Psoas muscle (tissue), 8 donors: ENCODE measurements at places on chromosomes 5 and 9. TPM values are rescaled to one million over a fixed set of nuclear protein-coding genes. Genes with fewer than 3 reads are reported as not detected.

Gene ZNF883
- 1.4 TPM for polyA plus RNA-seq

Gene SPINK13
- not detected for polyA plus RNA-seq

Gene EIF4E1B
- 0.62 TPM for polyA plus RNA-seq

Gene MPDZ
- 9.3 TPM for polyA plus RNA-seq

Gene PGM5
- polyA plus RNA-seq = 11.7 TPM

Gene PPP3R2
- polyA plus RNA-seq = not detected

Gene OR1Q1
- not detected for polyA plus RNA-seq

Gene APBB3
- 4.3 TPM for polyA plus RNA-seq

Gene EQTN
- polyA plus RNA-seq = not detected

Gene SEMA6A
- polyA plus RNA-seq = 1.1 TPM

Gene STKLD1
- 0.46 TPM for polyA plus RNA-seq

Gene RORB
- 0.03 TPM for polyA plus RNA-seq

Gene BARX1
- not detected for polyA plus RNA-seq

Gene PRKAA1
- 14.2 TPM for polyA plus RNA-seq

Gene ARID3C
- polyA plus RNA-seq = not detected

Gene CCDC187
- not detected for polyA plus RNA-seq

Gene CCDC180
- 0.57 TPM for polyA plus RNA-seq

Gene BTNL3
- not detected for polyA plus RNA-seq

Gene GABRB2
- polyA plus RNA-seq = 0.14 TPM

Gene DNAH5
- 0.07 TPM for polyA plus RNA-seq

Gene KCNN2
- 0.57 TPM for polyA plus RNA-seq

Gene DND1
- 0.61 TPM for polyA plus RNA-seq

Gene SLC6A7
- not detected for polyA plus RNA-seq

Gene DRD1
- 0.01 TPM for polyA plus RNA-seq

Gene CARTPT
- not detected for polyA plus RNA-seq

Gene NUP214
- polyA plus RNA-seq = 14.2 TPM

Gene C9orf153
- 0.22 TPM for polyA plus RNA-seq

Gene CD72
- 0.68 TPM for polyA plus RNA-seq

Gene NCS1
- polyA plus RNA-seq = 3.8 TPM

Gene VPS13A
- 3.3 TPM for polyA plus RNA-seq

Gene TXNDC8
- polyA plus RNA-seq = not detected

Gene GDA
- 0.16 TPM for polyA plus RNA-seq

Gene PDE6A
- 0.15 TPM for polyA plus RNA-seq

Gene OR13C3
- not detected for polyA plus RNA-seq

Gene CAVIN4
- 25.6 TPM for polyA plus RNA-seq

Gene PCDHB16
- polyA plus RNA-seq = 0.34 TPM

Gene ACSL6
- polyA plus RNA-seq = 0.46 TPM

Gene PRLR
- polyA plus RNA-seq = 0.03 TPM

Gene ENTPD2
- polyA plus RNA-seq = 0.17 TPM

Gene SYK
- polyA plus RNA-seq = 0.52 TPM

Gene LCN2
- 0.69 TPM for polyA plus RNA-seq

Gene SLC22A4
- polyA plus RNA-seq = 5.6 TPM

Gene UCK1
- 37.8 TPM for polyA plus RNA-seq

Gene KIF12
- polyA plus RNA-seq = 0.04 TPM

Gene RGMB
- polyA plus RNA-seq = 8.2 TPM

Gene SLC6A3
- polyA plus RNA-seq = not detected

Gene PLAC8L1
- 0.52 TPM for polyA plus RNA-seq

Gene SLU7
- polyA plus RNA-seq = 76.0 TPM

Gene SERINC5
- 0.70 TPM for polyA plus RNA-seq

Gene NTRK2
- 1.4 TPM for polyA plus RNA-seq

Gene SLCO6A1
- polyA plus RNA-seq = not detected

Gene KIF20A
- 0.14 TPM for polyA plus RNA-seq

Gene FOXI1
- polyA plus RNA-seq = not detected

Gene TMEM250
- 49.5 TPM for polyA plus RNA-seq

Gene IER5L
- 3.0 TPM for polyA plus RNA-seq

Gene SHISAL2B
- polyA plus RNA-seq = not detected

Gene RLN1
- polyA plus RNA-seq = 0.06 TPM

Gene PPP2R2B
- polyA plus RNA-seq = 0.14 TPM
